Omental fat pad (tissue), 4 donors: ENCODE measurements at places on chromosomes 2 and 18. TPM values are rescaled to one million over a fixed set of nuclear protein-coding genes. Genes with fewer than 3 reads are reported as not detected.

CABYR gene
- 2.5 TPM for total RNA-seq

ZCCHC2 gene
- 22.1 TPM for total RNA-seq

CDH20 gene
- 3.7 TPM for total RNA-seq

HNMT gene
- 160 TPM for total RNA-seq

IL1RL1 gene
- total RNA-seq = 66.2 TPM

KYNU gene
- 9.3 TPM for total RNA-seq

SETBP1 gene
- total RNA-seq = 34.2 TPM

RNU2-63P gene
- not detected for total RNA-seq

THADA gene
- 32.5 TPM for total RNA-seq

ASPRV1 gene
- 1.1 TPM for total RNA-seq

GREB1 gene
- total RNA-seq = 2.9 TPM

BOLL gene
- total RNA-seq = not detected

TXNDC2 gene
- not detected for total RNA-seq
